ENCODE measurements at places on chromosomes 7 and 10.

DNA sequence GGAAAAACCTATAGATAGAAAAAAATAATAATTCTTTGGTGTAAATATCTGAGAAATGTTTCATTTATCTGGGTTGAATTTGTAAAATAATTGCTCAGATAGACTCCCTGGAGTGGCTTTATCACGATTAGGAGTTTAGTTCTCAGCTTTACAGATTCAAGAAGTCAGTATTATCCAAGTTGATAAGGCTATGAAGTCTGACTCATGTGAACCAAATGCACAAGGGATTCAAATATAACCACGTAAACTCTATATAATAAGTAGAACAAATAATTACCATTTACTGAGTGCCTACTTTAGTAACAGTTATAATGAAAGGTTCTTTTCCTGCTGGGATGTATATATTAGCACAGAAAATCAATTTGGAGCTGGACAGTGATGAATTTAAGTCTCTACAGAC is 290.4 kb downstream of the PRKG1 start:
- DNase-seq: no peak

- no peak for DNase-seq
Measured at GRCh38 chr10:62850646-62851045, 34.5 kb upstream of the EGR2 start.

GRCh38 chr7:21948364-21948763 is 2.7 kb upstream of the CDCA7L start:
- DNase-seq: no peak

DNA sequence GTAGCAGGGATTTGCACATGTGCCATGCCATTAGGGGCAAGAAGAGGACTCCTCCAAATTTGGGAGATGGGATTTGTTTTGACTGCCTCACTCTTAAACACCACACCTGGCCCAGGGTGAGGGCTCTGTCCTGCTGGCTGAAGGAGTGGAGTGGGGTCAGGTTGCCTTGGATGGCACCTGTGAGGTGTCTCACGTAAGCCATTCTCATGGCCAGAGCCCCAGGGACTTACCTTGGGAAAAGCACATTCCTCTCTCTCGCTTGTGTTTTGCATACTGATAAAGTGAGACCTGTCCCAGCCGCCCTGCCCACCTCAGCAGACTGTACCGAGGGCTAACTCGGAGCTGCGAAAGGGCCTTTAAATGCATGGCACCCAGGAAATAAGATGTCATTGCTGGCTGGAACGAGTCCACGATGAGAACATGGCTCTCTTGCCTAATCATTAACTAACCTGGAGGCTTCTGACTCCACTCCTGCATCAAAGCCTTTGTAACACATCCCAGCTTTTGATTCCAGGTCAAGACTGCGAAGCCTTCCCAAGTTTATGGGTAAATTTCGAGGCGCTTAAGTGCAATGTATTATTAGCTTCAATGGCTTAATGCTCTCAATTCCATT is 184.0 kb upstream of the RNF32 start:
- DNase-seq: no peak

- DNase-seq: no peak
Measured at GRCh38 chr7:28782362-28782761, 175.8 kb downstream of the TRIL start.

DNA sequence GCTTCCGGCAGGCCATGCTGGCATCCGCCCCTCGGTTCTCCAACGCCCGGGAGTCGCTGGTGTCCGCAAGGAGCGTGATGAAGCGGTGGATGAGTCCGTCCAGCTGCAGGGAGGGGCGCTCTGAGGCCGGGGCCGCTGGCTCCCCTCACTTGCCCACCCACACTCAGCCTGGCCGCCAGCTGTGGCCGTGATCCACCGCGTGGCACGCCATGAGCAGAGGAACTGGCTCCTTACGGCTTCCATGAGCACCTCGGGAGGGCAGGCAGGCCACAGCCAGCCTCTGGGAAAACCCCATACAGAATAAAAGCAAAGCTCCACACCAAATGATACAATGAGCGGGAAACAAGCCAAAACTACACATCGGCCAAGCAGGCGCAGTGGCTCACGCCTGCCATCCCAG is 15.5 kb upstream of the MICALL2 start:
- DNase-seq: no peak

GRCh38 chr7:81031243-81031642 is 112.4 kb upstream of the SEMA3C start:
- no peak for DNase-seq

DNA sequence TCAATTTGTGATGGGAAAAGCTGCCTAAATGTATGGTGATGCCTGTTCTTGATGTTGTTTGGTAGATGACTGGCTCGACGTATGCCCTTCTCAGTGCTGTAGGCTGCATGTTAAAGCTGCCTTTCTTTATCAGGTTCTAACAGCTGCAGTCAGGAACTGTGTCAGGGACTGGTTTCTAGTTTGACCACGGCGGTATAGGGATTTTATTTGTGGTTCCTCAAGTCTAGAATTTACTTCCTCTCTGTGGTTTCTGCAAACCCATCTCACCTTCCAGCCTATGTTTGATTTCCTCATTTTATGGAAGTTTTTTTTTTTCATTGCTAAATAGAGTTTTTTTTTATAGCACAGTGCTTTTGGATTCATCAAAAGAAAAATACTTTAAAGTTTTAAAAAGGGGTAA is 26.5 kb downstream of the LMTK2 start:
- no peak for DNase-seq

GRCh38 chr7:47482013-47482875 is 99.7 kb downstream of the TNS3 start:
- DNase-seq: no peak

DNA sequence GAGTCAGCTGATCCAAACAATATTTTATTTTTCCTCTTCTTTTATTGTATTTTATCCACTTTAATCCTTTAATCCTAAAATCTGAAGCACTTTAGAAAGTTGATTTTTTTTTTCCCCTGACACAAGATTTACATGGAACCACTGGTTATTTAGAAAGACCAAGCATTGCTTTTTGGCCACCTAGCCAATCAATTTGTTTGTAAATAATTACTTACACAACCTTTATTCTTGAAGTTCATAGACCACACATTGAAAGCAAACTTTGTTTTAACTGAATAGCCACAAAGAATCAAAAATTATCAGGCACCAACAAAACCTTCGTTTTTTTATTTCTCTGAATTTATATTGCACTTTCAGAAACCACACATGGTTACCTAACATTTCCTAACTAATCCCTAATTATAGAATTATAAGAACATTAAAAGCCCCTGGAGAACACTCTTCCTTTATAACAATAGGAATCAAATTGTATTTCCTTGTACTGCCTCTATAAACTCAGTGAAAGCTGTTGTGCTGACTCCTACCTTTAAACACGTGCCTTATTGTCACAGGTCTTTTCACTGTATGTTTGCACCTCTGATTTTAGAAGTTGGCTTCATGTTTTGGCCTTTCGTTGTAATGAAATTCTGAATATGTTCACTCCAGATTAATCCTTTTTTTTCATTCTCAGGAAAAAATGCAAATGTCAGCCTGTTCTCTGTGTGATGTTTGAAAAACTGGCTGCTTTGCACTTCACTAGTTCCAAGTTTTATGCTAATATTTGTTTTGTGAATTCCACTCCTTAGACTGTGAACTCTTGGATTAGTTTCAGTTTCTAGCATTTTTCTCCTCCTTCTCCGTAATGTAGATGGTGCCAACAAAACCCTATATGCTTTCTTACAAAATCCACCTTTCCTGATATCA is 1511.9 kb downstream of the REEP3 start:
- DNase-seq: no peak

- DNase-seq: no peak
Measured at GRCh38 chr7:85322252-85322651, 135.4 kb upstream of the SEMA3D start.

GRCh38 chr7:54189330-54189729 is 352.8 kb upstream of the VSTM2A start:
- DNase-seq: no peak

- no peak for DNase-seq
Measured at GRCh38 chr7:100568896-100569844, 4.5 kb downstream of the SAP25 start.

DNA sequence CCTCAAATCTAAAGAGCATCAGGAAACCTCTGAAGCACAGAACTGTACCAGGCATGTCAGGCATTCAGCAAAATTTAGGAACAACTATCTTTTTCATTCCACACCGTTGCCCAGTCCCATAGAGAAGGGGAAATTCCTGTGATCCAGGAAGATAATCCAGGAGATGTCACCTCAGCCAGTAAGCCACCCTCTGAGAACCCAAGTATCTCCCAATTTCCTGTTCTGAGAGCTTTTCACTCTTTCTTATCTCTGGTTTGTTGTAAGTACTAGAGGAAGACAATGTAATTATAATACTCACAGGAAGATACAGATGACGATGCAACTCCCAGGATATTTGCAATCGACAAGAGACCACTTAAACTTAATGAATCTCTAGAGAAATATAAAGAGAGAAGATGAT is 97.1 kb downstream of the TSPAN12 start:
- DNase-seq: no peak

DNA sequence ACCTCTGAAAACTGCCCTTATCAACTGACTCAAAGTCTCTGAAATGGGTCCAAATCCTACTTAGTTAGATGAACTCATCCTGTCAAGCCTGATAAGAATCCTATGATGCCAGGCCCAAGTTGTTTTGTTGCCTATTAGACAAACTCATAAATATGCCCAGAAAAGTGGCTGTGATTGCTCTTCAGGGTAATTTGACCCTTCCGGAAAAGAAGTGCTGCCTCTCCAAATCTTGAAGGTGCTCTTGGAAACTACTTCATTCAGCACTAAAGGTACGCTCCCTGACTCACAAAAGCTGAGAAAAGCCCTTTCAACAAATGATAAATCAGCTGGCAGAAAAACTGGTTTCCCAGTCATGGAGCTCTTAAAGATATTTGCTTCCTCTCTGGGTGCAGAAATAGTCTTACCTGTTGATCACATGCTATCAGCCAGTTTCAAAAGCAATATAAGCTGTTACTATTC is 6.7 kb downstream of the IFIT5 start:
- DNase-seq: no peak

- DNase-seq: no peak
Measured at GRCh38 chr10:69934768-69935167, 117.9 kb upstream of the MACROH2A2 start.

DNA sequence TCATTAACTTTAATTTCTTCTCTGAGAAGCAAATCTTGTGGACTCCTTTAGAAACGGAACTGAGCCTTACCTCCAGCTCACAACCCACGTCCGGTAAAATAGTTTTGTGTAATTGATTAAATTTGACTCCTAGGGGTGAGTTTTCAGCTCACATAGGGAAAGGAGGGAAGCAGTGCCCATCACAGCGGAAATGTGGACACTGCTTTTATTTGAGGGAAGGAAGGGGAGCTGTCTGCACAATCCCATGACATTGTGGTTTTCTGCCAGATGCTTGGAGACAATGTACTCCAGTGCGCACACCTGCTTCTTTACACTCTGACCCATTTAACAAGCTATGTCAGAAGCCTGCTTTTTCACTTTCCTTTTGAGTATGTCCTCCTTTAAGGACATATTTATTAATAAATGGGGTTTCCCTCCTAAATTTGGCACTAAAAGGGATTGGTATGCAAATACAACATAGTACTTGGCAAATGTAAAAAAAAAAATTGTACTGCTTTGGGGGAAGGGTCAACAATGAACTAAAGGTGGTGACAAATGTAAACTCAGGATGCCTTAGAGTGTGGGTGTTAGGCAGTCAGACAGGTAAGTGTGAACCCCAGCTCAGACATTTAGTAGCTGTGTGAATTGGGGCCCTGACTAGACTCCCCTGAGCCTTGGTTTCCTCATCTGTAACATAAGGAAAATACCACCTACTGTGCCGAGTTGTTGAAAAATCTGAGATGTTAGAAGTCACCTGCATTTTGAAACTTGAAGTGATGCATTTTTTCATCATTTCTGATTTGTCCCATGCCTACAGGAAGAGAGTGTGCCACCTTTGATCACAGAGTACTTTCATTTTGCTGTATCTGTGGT is 90.2 kb upstream of the KLF6 start:
- no peak for DNase-seq

GRCh38 chr7:44346063-44346462 is 20.7 kb upstream of the CAMK2B start:
- DNase-seq: no peak

DNA sequence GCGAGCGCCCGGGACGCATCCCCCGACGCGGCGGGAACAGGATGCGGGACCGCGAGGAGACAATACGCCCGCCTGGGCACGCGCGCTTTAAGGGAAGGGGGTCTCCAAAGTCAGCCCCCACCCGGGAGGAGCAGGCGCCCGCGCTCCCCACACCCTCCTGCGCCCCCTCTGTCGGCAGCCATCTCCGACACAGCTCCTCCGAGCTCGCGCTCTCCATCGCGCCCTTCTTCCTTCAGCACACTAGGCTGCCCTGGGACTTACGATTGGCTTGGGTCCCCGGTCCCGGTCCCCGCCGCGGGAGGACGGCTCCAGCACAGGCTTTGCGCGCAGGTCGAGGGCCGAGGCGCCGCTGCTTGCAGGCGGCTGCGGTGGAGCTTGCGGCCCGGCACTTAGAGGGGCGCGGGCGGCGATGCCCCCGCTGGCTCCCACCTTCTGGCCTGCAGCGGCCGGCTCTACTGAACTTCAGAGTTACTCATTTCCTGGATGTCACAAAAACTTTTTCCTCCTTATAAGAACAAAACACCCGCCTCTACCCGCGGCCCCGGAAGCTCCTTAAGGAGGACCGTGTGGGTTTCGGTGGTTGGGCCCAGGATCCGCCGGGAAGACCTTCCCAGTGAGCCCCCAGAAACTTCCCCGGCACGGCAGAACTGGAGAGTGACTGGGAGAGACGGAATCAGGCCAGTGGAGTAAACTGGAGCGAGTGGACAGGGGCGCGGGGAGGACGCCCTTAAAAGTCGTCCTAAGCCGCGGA is at the start of gene ITPRIP:
ITPRIP (minus strand) TSS at position 481 of the 751 bp plus-strand sequence. CDS start 22,414 bp downstream, outside the sequence.
- no peak for DNase-seq

- no peak for DNase-seq
Measured at GRCh38 chr7:6482307-6482706, 34.6 kb upstream of the DAGLB start.

- DNase-seq: no peak
Measured at GRCh38 chr7:79668292-79668691, 214.8 kb upstream of the MAGI2 start.
